ENCODE measurements at places on chromosomes 13 and 19.

DNA sequence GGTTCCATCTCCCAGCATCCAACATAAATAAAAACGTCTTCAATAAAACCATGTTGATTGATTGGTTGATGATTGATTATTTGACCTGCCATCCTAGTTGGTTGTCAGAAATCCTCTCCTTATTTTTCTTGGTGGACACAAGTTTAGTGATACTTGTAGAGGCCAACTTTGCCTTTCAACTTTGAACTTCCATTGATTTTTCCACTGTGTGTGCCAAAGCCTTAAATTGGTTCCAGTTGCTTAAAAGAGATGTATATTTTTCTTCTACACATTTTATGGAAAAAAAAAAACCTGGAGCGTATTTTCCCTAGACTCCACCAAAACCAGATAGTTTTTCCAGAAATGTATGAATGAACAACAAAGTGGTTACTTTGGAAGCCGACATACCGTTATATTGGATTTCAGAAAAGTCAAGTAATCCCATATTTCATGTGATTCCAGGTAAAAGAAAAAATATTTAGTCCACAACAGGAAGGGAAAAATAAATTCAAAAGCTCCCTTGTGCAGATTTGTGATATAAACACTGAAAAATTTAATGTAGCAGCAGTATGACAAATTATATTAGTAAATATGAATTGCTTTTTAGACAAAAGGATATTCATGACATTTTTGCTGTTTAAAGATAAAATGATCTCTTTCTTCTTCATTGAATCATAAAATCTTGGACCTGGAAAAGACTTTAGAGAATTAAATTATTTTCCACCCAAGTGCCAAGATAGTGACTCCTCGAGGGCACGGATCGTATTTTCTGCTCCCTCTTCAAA, 85.2 kb downstream of the MBNL2 start:
- DNase-seq, result no peak

DNA sequence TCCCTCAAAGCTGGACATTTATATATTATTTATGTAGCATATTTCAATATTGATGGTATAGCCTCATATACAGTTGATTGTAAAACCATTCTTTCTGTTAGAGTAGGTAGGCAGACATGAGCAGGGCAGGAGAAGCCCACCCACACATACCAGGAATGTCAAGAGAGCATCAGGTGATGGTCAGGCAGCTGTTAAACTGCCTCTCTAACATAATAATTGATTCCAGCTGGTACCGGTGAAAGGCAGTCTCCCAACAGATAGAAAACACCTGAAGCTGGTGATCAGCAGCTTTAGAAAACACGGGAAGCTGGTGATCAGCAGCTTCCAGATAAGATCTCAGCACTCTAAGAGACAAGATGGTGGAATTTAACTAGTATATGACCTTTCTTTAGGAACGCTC, 132.9 kb downstream of the SLITRK6 start:
- DNase-seq, result no peak

GRCh38 chr19:48629297-48629598, 7.9 kb downstream of the DBP start:
- no peak for DNase-seq

DNA sequence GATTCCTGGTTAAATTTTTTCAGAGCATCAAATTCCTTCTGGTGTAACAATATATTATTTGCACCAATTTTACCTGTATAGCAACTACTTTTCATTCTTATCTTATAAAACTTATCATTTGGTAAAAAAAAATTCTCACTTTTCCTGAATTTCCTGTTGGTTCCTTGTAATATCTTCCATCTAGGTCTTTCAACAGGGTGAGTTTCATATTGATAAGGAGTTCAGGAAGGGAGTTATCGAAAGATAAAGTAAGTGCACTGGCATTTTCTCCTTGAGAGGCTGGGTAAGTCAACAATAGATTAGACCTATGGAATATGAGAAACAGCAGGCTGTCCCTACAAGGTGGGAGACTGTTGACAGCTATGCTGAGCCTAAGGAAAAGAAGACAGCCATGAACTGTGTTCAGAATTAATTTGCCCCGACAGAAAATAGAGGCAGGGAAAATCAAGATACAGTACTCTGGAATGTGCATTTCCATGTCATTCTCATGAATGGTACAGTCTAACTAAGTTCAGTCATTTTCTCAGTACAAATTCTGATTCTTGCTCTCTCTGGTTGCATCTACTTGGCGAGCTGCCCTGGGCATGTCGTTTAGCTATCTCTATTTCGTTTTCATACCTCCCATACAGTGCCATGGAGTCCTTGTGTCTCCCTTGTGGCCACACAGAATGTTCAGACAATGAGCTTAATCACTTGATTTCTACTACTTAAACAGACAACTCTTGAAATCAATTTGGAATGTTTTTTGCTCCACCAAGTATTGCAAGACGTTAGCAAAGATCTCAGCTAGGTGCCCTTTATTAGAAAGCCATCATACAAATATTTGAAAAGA, 9.9 kb downstream of the IGFL1 start:
- no peak for DNase-seq

DNA sequence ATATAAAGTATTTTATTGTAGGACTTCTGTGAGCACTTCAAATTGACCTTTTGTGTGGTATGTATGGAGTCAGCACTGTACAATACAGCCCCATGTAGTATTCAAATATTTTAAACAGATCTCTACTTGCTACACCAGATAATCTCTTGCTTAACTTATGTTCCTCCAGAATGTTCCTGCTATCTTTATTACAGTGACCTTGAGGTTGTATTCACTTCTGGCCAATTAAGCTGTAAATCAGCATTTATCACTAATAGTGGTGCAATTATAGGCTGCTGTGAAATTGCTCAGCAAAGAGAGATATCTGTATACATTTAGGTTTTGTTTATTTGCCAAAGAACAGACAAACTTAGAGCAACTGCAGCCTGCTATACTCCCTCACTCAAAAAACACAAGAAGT, 1218.6 kb downstream of the PCDH17 start:
- DNase-seq, result no peak

DNA sequence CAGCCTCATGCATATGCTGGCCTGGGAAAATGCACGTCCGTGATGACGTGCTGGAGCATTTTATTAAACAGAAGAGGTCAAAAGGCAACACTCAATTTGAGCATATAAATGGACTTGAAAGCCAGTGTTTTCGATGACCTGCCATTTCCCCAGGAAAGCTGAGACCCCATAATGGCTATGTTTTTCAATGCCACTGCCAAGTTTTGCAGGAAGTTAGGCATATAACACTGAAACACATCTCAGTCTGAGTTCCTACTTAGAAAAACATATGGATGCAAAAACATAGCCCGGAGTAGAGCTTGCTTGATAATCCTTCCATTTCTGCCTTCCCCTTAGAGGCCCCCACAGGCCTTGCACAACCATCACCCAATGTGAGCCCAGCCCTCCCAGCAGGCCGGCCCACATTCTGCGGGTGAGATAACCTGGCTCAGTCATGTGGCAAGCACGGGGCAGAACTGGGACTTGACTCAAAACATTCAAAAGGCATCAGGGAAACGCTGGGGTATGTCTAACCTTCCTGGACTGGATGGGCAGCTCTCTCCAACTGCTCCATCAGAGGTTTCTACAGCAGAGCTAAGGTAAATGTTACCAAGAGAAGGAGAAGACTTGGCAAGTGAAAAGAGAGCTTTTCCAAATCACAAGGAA, 24.9 kb downstream of the EPS15L1 start:
- DNase-seq, result peak; percentile 82

DNA sequence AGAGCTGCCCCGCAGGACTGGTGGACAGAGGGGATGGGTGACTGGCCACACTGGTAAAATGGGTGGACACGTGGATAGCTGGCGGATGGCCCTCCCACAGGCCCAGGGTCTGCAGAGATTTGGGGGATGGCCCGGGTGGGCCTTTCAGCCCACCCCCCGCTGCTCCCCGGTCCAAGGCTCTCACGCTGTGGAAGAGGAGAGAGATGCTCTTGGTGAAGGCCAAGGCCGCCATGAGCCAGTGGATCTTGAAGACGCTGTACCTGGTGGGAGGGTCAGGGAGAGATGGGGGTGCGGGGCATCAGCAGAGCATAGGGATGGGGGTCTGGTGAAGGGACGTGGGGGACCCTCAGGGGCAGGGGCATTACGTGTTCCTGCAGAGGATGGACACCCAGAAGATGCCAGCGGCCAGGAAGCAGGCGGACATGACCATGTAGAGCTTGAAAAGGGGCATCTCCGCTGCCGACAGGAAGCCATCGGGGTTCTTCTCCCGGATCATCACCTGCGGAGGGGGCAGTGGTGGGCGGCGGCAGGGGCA, 4.5 kb downstream of the GPR108 start:
- DNase-seq, result no peak

DNA sequence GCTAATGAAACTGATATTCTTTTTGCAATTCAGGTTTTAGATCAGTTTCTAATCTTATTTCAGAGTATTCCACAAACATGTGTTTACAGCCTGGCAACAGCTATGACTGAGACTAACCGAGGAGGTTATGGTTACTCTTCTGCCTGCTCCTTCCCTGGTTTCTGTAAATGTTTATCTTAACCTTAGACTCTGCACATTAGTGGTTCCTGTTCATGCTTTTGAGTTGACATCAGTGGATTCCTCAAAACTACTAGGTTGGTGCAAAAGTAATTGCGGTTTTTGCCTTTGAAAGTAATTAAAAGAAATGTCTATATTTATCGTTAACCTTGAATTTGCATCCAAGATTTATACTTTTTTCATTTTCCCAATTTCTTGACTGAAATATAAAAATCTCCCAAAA, 237.0 kb upstream of the TSHZ3 start:
- no peak for DNase-seq

GRCh38 chr13:99357131-99357596, 50.0 kb upstream of the GPR183 start:
- no peak for DNase-seq

DNA sequence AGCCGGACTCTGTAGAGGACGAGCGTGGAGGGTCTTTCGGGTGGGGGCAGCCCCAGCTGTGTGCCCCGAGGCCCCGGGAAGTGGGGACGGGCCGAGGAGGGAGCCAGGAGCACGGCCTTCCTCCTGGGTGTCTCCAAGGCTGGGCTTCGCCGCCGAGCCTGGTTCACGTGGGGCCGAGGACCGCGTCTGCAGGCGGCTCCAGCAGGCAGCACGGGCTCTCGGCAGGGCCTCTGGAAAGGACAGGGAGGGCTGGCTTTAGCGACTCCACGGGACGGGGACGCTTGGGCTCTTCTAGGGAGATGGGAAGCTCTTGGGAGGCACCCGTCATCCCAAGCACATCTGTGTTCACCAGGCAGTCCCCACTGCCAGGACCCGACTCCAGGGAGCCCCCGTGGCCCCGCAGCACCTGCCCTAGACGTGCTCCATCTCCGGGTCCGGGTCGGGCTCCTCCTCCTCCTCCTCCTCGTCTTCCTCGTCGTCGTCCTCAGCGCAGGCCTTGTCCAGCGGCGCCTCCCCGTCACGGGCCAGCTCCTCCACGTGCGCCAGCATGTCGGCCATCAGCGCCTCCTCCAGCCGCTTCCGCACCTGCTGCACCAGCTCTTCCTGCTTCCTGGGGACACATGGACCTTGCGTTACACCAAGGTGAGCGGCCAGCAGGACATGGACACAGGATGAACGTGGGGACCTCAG, 9.9 kb upstream of the MEX3D start:
- DNase-seq, result no peak
